Upper lobe of right lung (tissue), 1 donor: ENCODE measurements at places on chromosomes 13 and 19. TPM values are rescaled to one million over a fixed set of nuclear protein-coding genes. Genes with fewer than 3 reads are reported as not detected.
A peak's percentile ranks its signal among the peaks of the same experiment; 100 is the strongest.

The ZNF581 gene
- 16.4 TPM for total RNA-seq

The SLC15A1 gene
- not detected for total RNA-seq

The HIPK4 gene
- 0.64 TPM for total RNA-seq

- H3K27ac ChIP-seq = no peak overlapping the region
- H3K4me1 ChIP-seq = no peaks in the 10 kb centered on the region
- H3K27me3 ChIP-seq = peaks cover 19% of the 10 kb centered on the region
- H3K4me3 ChIP-seq = no peak overlapping the region
These were observed 751 bp downstream of the TMEM221 start for GRCh38 chr19:17447704-17448130.

- H3K4me3 ChIP-seq = no peak overlapping the region
- no peak overlapping the region for H3K27ac ChIP-seq
- peaks cover 2% of the 10 kb centered on the region for H3K4me1 ChIP-seq
- no peak for DNase-seq
- peaks cover 5% of the 10 kb centered on the region for H3K36me3 ChIP-seq
These were observed 6.3 kb downstream of the ZNF71 start for GRCh38 chr19:56601375-56601774.

DNA sequence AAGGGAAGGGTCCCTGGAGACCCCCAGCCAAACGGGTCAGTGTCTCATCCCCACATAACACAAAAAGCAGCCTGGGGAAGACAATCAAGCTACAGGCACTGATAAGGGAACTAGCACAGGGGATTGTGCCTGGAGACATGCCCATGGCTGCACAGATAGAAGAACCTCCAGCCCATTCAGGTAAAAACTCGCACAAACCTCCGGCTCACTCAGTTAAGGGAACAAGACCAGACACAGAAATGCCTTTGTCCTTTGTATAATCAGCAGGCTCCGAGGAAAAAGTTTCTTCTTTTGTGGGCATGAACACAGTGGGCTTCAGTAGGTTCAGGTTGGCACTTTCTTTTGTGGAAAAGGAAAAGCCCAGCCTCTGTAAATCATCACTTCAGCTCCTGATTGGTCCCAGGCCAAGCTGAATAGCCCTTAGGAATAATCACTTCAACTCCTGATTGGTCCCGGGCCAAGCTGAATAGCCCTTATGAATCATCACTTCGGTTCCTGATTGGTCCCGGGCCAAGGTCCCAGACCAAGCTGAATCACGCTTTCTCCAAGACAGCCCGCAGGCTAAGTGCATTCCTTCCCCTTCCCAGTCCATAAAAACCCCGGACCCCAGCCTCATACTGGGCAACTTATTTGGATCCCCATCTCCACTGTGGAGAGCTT is 5.0 kb upstream of the ZNF230 start:
- H3K4me1 ChIP-seq = peaks cover 4% of the 10 kb centered on the region
- no peak for DNase-seq
- H3K4me3 ChIP-seq = no peak overlapping the region

DNA sequence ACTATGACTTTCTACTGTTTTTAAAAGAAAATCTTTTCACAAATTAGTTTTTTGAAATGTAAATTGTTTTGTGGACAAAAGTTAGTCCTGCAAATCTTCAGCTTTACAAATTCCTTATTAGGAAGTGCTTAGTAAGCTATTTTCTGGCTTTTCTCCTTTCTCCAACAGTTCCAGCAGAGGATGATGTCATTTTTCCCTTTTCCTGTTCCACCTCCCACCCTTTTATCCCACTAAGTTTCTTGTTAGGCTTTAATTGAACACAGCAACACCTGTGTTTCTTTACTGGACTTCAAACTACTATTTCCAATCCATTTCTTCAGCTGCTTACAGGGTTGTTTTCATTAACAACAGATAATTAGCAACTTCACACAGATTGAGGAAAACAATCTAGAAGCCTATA is 389.2 kb downstream of the NDFIP2 start:
- no peak overlapping the region for H3K4me3 ChIP-seq
- no peak for DNase-seq
- no peaks in the 10 kb centered on the region for H3K36me3 ChIP-seq
- no peak overlapping the region for H3K27ac ChIP-seq
- H3K4me1 ChIP-seq = no peaks in the 10 kb centered on the region

GRCh38 chr13:98778749-98779148 is 26.3 kb upstream of the SLC15A1 start:
- no peak overlapping the region for H3K27ac ChIP-seq
- no peaks in the 10 kb centered on the region for H3K27me3 ChIP-seq
- no peak for DNase-seq
- H3K36me3 ChIP-seq = no peaks in the 10 kb centered on the region
- H3K4me3 ChIP-seq = no peak overlapping the region

DNA sequence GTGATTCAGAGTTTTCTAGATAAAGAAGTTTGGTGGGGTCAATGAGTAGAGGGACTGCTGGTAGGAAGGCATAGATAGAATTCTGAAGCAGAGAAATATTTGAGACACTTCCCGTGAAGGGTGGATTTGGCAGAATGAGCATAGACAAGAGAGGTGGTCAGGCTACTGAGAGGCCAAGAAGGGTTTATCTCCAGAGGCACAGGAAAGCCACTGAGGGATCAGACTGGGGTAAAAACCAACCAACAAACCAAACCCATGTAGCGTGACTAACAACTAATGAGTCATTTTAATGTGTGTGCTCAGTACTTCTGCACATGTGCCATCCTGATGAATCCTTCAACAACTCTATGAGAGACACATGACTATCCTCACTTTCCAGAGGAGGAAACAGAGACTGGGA is 60.0 kb upstream of the SERP2 start:
- H3K4me1 ChIP-seq = no peaks in the 10 kb centered on the region
- H3K27me3 ChIP-seq = no peaks in the 10 kb centered on the region
- no peak for DNase-seq
- H3K27ac ChIP-seq = no peak overlapping the region
- H3K36me3 ChIP-seq = no peaks in the 10 kb centered on the region

DNA sequence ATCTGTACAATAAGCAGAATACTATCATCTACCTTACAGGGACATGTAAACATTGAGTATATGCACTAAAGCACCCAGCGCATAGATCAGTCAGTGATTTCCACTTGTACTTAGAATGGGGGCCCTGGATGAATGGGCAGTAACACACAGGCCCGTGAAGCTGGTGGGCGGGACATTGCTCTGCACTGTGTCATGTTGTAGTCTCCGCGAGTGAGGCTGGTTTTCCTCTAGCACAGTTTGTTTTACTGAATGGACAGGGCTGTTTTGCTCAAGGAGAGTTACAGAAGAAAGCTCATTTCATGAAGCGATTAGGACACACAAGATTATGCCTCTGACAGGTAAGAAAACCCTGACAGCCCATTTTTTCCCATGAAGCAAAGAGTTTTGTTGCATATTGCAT is 86.4 kb upstream of the SOX21 start:
- H3K4me3 ChIP-seq = no peak overlapping the region
- H3K36me3 ChIP-seq = no peaks in the 10 kb centered on the region
- no peak for DNase-seq
- no peak overlapping the region for H3K27ac ChIP-seq

GRCh38 chr13:45812695-45813372 is 38.7 kb downstream of the SIAH3 start:
- no peak overlapping the region for H3K4me3 ChIP-seq
- H3K27ac ChIP-seq = no peak overlapping the region
- H3K4me1 ChIP-seq = no peaks in the 10 kb centered on the region
- no peaks in the 10 kb centered on the region for H3K36me3 ChIP-seq
- DNase-seq = no peak
- no peaks in the 10 kb centered on the region for H3K27me3 ChIP-seq

DNA sequence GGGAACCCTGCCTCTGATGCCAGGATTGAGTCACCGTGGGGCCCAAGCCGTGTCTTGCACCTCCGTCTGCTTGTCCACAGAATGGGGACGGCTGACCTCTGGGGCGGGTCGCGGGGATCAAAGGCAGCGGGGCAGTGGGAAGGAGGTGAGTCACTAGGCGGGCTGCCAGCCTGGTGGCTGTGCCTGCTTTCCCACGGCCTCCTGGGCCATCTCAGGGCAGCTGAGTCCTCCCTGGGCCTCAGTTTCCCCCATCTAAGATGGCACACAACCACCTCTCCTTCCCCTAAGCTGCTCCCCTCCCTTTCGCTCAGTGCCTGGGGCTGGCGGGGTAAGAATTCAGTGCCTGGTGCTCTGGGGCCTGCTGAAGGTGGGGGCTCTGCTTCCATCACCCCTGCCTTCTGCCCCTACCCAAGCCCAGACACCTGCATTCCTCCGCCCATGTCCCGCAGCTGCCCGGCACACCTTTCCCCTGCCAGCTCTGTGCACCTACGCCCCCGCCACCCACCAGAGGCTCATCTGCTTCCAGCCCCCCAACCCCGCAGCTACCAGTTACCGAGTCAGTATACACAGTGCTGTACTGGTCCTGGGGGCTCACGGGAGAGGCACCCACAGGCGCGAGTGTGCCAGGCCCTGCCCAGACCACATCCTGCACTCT is 3.5 kb downstream of the MKNK2 start:
- DNase-seq = peak; percentile 89
- H3K36me3 ChIP-seq = peaks cover 65% of the 10 kb centered on the region

- peaks cover 52% of the 10 kb centered on the region for H3K4me1 ChIP-seq
- H3K27ac ChIP-seq = peak overlapping the region; percentile 53
- no peaks in the 10 kb centered on the region for H3K36me3 ChIP-seq
These were observed 8.1 kb downstream of the ALOX5AP start for GRCh38 chr13:30743319-30744055.

GRCh38 chr13:24279327-24280110 is 29.9 kb upstream of the C1QTNF9 start:
- DNase-seq = no peak
- peaks cover 20% of the 10 kb centered on the region for H3K36me3 ChIP-seq
- no peak overlapping the region for H3K4me3 ChIP-seq
- no peaks in the 10 kb centered on the region for H3K27me3 ChIP-seq

- no peak overlapping the region for H3K4me3 ChIP-seq
- no peak overlapping the region for H3K27ac ChIP-seq
- no peaks in the 10 kb centered on the region for H3K4me1 ChIP-seq
- no peak for DNase-seq
- H3K36me3 ChIP-seq = no peaks in the 10 kb centered on the region
These were observed 670.5 kb upstream of the ARGLU1 start for GRCh38 chr13:107238262-107238981.

DNA sequence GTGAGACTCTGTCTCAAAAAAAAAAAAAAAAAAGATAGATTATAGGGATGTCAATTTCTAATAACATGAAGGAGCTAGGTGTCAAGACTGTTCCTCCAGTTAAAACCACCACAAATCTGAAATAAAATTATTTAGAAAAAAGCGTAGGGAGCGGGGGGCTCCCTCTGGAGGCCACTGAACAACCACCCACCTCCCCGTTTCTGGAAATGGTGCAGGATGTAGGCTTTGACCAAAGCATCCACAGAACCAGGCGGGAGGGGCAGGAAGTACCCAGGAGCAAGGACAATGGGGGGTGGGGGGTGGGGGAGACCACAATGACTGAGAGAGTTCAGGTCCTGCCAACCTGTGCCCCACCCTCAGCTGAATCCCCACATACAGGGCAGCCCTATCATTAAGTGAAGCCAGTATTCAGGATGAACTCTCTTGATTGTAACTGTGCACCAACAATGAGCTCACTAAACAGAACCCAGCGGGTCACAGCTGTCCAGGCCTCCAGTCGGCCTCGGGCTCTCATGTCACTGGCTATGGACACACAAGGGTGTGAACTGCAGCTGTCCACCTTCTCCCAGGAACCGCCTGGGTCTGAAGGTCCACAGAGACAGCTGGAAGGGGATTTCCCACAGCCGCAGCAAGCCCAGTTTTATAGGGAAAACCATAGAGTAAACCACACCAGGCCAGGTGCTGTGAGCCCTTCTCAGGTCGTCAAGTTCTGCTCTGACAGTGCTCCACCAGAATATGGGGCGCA is 6.6 kb downstream of the ZSCAN18 start:
- no peaks in the 10 kb centered on the region for H3K4me1 ChIP-seq
- H3K27me3 ChIP-seq = no peaks in the 10 kb centered on the region
- H3K36me3 ChIP-seq = peaks cover 4% of the 10 kb centered on the region
- DNase-seq = peak; percentile 55
- no peak overlapping the region for H3K4me3 ChIP-seq
- no peak overlapping the region for H3K27ac ChIP-seq

GRCh38 chr19:5718579-5719273 is 1.2 kb downstream of the LONP1 start:
- H3K27me3 ChIP-seq = no peaks in the 10 kb centered on the region
- peaks cover 6% of the 10 kb centered on the region for H3K36me3 ChIP-seq
- H3K4me1 ChIP-seq = peaks cover 13% of the 10 kb centered on the region
- H3K4me3 ChIP-seq = peak overlapping the region; percentile 96
- peak overlapping the region; percentile 97 for H3K27ac ChIP-seq
- DNase-seq = no peak

DNA sequence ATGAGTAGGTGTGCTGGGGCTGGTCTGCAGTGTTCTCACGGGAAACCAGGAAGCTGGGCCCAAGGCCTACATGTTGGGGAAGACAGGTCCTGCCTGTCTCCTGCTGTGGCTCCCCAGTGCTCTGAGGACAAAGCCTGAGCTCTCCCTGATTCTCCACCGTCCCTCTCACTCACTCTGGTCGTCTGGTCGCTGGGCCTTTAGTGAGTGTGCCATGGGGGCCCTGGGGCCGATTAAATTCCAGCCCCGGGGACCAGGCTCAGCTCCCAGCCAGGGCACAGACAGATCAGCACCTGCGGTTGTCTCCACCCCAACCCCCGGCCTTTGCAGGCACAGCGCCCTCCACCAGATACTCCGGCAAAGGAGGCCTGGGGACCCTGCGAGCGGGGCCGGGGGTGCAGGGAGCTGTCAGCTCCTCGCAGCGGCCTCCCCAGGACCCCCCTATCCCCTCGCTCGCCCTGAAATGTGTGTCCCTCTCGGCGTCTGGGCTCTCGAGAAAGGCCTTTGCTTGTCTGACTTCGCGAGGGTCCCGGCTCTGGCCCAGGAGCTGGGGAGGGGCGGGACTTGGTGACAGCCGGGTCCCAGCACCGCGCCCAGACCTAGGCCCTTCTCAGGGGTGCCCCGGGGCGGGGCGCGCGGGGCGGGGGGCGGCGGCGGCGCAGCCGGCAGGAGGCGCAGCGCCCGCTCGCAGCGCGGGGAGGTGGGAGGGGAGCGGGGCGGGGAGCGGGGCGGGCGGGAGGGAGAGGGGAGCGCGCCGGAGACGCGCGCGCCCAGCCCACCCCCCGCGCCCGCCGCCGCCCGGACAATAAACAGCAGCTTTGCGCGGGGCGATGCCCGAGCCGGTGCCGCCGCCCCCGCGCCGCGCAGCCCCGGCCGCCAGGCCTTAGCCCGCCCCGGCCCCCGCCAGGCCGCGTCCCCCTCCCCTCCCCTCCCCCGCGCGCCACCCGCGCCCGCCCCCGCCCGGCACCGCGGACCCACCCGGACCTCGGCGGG is at the start of gene PALM:
Gene PALM (plus strand): TSS at position 782 of the 990 bp plus-strand sequence. CDS start 212 bp downstream, outside the sequence.
- no peaks in the 10 kb centered on the region for H3K36me3 ChIP-seq
- peak within 1 kb of the TSS; percentile 56 for H3K4me3 ChIP-seq
- no peak for DNase-seq
- peaks cover 4% of the 10 kb centered on the region for H3K4me1 ChIP-seq
- peak within 1 kb of the TSS; percentile 76 for H3K27ac ChIP-seq
